ENCODE measurements at places on chromosomes 2 and 18. TPM values are rescaled to one million over a fixed set of nuclear protein-coding genes. Genes with fewer than 3 reads are reported as not detected.

Gene PRSS56
- polyA plus RNA-seq, result not detected

Gene ITGB6
- polyA plus RNA-seq, result 0.13 TPM

DNA sequence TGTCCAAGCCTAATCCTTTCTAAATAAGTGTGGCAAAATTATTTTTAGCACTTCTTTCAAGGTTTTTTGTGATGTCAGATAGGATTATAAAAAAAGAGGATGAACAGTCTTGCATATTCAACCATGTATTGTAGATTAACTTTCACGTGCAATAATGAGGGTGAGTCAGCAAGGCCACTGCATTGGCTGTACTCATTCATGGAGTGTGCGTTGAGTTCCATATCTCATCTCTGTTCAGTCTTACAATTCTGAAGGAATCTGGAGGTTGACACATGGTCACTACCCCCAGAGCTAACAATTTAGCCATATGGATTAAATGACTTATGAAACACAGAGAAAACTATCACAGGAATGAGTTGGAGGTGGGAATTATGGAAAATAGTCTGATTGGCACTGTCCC lies 810.5 kb downstream of the SLC4A3 start:
- H3K27ac ChIP-seq, result no peak overlapping the region
- H3K27me3 ChIP-seq, result no peaks in the 10 kb centered on the region
- H3K36me3 ChIP-seq, result no peaks in the 10 kb centered on the region
- H3K4me1 ChIP-seq, result no peaks in the 10 kb centered on the region
- DNase-seq, result no peak
- no peak overlapping the region for H3K4me3 ChIP-seq

DNA sequence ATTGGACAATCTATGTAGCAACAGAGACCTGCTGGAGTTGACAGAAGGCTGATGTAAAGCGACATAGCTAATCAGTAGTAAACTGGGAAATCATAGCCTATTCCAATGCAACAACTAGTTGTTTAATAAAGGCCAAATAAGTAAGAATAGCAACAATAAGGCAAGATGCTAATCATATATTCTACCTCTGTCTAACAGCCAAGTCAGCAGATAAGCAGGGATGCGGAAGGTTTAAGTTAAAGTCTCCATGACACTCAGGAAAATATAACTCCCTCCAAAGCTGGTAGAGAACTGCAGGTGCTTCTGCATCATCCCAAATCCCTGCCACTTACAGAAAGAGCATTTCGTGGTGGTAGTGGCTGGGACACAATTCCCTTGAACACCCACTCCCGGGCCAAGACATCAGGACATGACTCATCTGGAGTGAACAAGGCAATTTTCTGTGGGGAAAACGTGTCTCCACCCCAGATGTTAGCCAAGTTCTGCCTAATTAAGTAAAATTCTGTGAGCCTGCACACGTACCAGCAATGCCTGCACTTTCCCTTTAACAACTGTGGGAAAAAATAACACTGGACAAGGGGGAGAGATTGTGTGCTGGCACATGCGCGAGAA lies 413.6 kb upstream of the ID2 start:
- H3K27ac ChIP-seq, result no peak overlapping the region
- peaks cover 4% of the 10 kb centered on the region for H3K4me1 ChIP-seq
- no peak overlapping the region for H3K4me3 ChIP-seq
- H3K27me3 ChIP-seq, result no peaks in the 10 kb centered on the region
- no peaks in the 10 kb centered on the region for H3K36me3 ChIP-seq

Gene CKAP2L
- polyA plus RNA-seq, result 2.9 TPM

- no peak for DNase-seq
- H3K4me3 ChIP-seq, result no peak overlapping the region
- H3K36me3 ChIP-seq, result no peaks in the 10 kb centered on the region
- peaks cover 5% of the 10 kb centered on the region for H3K4me1 ChIP-seq
Observed at GRCh38 chr2:218834685-218835084, 3.1 kb upstream of the PRKAG3 start.

Gene LAMA1
- polyA plus RNA-seq, result 0.11 TPM

- H3K4me3 ChIP-seq, result no peak overlapping the region
- H3K27ac ChIP-seq, result no peak overlapping the region
- H3K27me3 ChIP-seq, result no peaks in the 10 kb centered on the region
Observed at GRCh38 chr2:226581661-226582060, 218.0 kb downstream of the IRS1 start.

- H3K27me3 ChIP-seq, result no peaks in the 10 kb centered on the region
- H3K4me1 ChIP-seq, result no peaks in the 10 kb centered on the region
- no peaks in the 10 kb centered on the region for H3K36me3 ChIP-seq
- DNase-seq, result no peak
- H3K27ac ChIP-seq, result no peak overlapping the region
- H3K4me3 ChIP-seq, result no peak overlapping the region
Observed at GRCh38 chr2:15874321-15874720, 66.0 kb upstream of the MYCN start.

DNA sequence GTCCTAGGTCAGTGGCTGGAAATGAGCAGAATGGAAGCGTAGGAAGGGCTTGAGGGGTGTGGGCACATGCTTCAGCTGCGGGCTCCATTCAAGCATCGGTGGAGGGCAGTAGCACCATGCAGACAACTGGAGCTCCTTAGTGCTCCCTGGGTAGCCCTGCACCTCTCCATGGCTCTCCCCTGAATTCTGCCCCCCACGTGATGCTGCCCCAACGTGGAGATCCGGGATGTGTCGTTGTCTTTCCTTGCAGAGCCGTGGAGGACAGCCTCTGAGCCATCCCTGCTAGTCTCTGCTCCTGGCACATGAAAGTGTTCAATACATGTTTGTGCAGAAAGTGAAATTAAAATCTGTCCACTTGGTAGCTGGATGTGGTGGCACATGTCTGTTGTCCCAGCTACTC lies 94.5 kb downstream of the SH3RF3 start:
- no peaks in the 10 kb centered on the region for H3K4me1 ChIP-seq
- H3K36me3 ChIP-seq, result no peaks in the 10 kb centered on the region
- no peak overlapping the region for H3K4me3 ChIP-seq
- DNase-seq, result no peak
- H3K27ac ChIP-seq, result no peak overlapping the region

DNA sequence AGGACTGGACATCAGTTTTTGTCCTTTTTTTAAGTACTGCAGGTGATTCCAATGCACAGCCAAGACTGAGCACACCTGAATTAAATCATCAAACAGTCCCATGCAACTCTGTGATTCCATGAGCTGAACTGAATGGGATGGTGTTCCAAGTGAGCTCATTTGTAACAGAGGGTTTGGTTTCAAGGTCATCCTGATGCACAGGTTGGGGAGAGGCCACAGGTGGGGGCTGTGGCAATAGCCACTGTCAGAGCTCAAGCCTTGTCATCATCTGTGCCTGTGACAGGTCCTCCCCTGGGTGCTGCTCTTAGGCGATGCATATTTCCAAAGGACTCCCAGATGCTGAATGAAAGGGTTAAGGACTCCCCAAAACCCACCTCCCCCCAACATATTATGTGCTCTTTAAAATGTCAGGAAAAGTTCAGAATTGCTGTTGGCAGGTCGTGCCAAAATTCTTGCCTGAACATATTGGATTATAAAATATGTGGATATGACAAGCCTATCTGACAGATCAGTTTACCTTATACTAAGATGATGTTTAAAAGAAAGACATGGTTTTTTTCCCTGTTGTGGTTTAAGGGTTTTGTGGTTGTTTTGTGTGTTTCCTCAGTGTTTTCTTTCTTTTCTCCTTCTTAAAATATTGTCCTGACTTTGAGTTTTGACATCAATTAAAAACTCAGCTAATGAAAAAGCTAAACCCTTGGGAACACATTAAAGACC lies 263.5 kb upstream of the SIX2 start:
- no peak overlapping the region for H3K4me3 ChIP-seq
- H3K36me3 ChIP-seq, result no peaks in the 10 kb centered on the region
- H3K4me1 ChIP-seq, result peaks cover 29% of the 10 kb centered on the region

DNA sequence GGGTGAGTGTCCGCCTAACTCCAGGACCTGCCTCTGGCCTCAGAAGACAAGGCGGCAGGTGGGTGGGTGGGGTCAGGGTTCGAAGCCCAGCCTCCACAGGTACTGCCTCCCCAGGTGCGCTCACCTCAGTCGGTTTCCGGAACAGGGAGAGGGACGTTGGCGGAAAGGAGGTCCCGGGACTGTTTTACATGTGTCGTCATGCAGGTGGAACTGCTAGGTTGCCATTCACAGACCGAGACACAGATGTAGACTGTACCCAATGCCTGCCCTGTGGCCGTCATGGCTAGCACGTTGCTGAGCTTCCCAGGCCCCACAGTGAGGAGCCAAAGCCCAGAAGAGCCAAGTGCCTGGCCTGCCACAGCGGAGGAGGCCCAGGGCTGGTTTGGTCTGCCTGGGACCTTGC lies 284.0 kb upstream of the HS6ST1 start:
- no peaks in the 10 kb centered on the region for H3K27me3 ChIP-seq
- no peak overlapping the region for H3K4me3 ChIP-seq
- DNase-seq, result no peak
- peaks cover 21% of the 10 kb centered on the region for H3K4me1 ChIP-seq
- H3K27ac ChIP-seq, result no peak overlapping the region

GRCh38 chr18:62030091-62030985 lies 137.5 kb upstream of the RNF152 start:
- H3K36me3 ChIP-seq, result no peaks in the 10 kb centered on the region
- no peaks in the 10 kb centered on the region for H3K4me1 ChIP-seq
- DNase-seq, result peak; percentile 10
- H3K27ac ChIP-seq, result peak overlapping the region; percentile 60
- no peaks in the 10 kb centered on the region for H3K27me3 ChIP-seq

DNA sequence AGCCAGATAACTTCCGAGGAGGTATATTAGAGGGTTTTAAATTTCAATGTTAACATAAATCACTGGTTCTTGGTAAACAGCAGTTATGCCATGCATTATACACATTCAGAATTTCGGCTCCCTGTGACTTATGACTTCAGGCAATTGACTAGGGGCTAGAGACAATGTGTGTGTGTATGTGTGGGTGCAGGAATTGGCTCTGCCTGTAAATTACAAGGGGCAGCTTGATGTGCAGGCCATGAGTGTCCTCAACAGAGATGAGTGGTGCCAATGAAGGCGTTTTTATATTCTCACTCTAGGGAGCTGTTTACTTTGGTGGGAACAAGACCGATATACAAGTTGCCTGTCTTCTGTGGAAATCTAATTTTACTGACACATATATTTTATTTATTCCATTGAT lies 161.6 kb downstream of the CSRNP3 start:
- H3K4me1 ChIP-seq, result peaks cover 40% of the 10 kb centered on the region
- no peak overlapping the region for H3K4me3 ChIP-seq
- H3K27me3 ChIP-seq, result no peaks in the 10 kb centered on the region
- H3K27ac ChIP-seq, result peak overlapping the region; percentile 3

- no peaks in the 10 kb centered on the region for H3K4me1 ChIP-seq
- no peaks in the 10 kb centered on the region for H3K27me3 ChIP-seq
- H3K4me3 ChIP-seq, result no peak overlapping the region
- H3K36me3 ChIP-seq, result peaks cover 41% of the 10 kb centered on the region
- H3K27ac ChIP-seq, result no peak overlapping the region
Observed at GRCh38 chr18:80124131-80124530, 15.1 kb downstream of the ADNP2 start.

DNA sequence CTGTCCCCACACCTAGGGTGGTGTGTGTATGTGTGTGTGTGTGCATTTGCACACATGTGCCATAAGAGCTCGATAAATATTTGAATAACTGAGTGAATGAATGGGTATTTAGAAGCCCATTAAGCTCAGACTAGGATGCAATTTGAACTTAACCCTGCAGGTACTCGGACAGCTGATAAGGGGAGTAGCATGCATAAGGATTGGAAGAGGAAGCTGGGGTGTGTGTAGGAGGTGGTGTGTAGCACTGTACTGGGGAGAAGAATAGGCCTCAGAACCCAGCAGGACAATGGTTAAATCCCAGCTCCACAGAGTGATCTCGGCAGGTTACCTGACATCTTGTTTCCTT lies 1.8 kb upstream of the KCNF1 start:
- no peak overlapping the region for H3K27ac ChIP-seq
- peaks cover 14% of the 10 kb centered on the region for H3K27me3 ChIP-seq
- no peaks in the 10 kb centered on the region for H3K36me3 ChIP-seq
- DNase-seq, result no peak

Gene SPTBN1
- 29.1 TPM for polyA plus RNA-seq

GRCh38 chr2:225597911-225598310 lies 198.4 kb downstream of the NYAP2 start:
- H3K4me1 ChIP-seq, result no peaks in the 10 kb centered on the region
- H3K27ac ChIP-seq, result no peak overlapping the region
- DNase-seq, result no peak
- no peak overlapping the region for H3K4me3 ChIP-seq

- no peak overlapping the region for H3K27ac ChIP-seq
- DNase-seq, result no peak
- no peaks in the 10 kb centered on the region for H3K36me3 ChIP-seq
- H3K4me3 ChIP-seq, result no peak overlapping the region
- H3K27me3 ChIP-seq, result no peaks in the 10 kb centered on the region
Observed at GRCh38 chr2:231418820-231419640, 23.5 kb downstream of the B3GNT7 start.

Gene MERTK
- 9.6 TPM for polyA plus RNA-seq

Gene RGPD3
- polyA plus RNA-seq, result 0.05 TPM

- H3K36me3 ChIP-seq, result no peaks in the 10 kb centered on the region
- H3K4me1 ChIP-seq, result no peaks in the 10 kb centered on the region
- no peak overlapping the region for H3K27ac ChIP-seq
- no peak for DNase-seq
- H3K4me3 ChIP-seq, result no peak overlapping the region
Observed at GRCh38 chr2:199315299-199316179, 142.2 kb downstream of the SATB2 start.

GRCh38 chr2:82317012-82317411 lies 2012.5 kb upstream of the LRRTM1 start:
- H3K27ac ChIP-seq, result no peak overlapping the region
- H3K27me3 ChIP-seq, result no peaks in the 10 kb centered on the region
- no peak overlapping the region for H3K4me3 ChIP-seq
- DNase-seq, result no peak
- no peaks in the 10 kb centered on the region for H3K36me3 ChIP-seq
- H3K4me1 ChIP-seq, result no peaks in the 10 kb centered on the region

Gene DSC2
- not detected for polyA plus RNA-seq

Gene OTOF
- polyA plus RNA-seq, result not detected

Measured in SK-N-SH (cell line).